A375 (cell line): ENCODE measurements at places on chromosomes 1 and 21. TPM values are rescaled to one million over a fixed set of nuclear protein-coding genes. Genes with fewer than 3 reads are reported as not detected.

Gene KRTAP8-1
- not detected in 2 replicates for total RNA-seq

Gene KCNH1
- total RNA-seq: 2.0 and 2.8 TPM in 2 replicates

Gene ASTN1
- 1.7 and 3.0 TPM in 2 replicates for total RNA-seq

Gene IGSF3
- 34.2 and 40.2 TPM in 2 replicates for total RNA-seq

Gene ITLN1
- not detected in 2 replicates for total RNA-seq

Gene PDZK1
- total RNA-seq: 0.49 and 1.2 TPM in 2 replicates

Gene ST6GALNAC5
- total RNA-seq: 0.38 and 2.3 TPM in 2 replicates

Gene PFDN2
- total RNA-seq: 405 and 434 TPM in 2 replicates

Gene PADI6
- not detected in 2 replicates for total RNA-seq

Gene ZNF670
- 2.3 and 3.5 TPM in 2 replicates for total RNA-seq

Gene OLFML2B
- 0.16 and 0.34 TPM in 2 replicates for total RNA-seq

Gene SPRR1B
- total RNA-seq: not detected in 2 replicates

Gene FCGR2B
- 0.48 TPM in 1 of 2 replicates, not detected in the other for total RNA-seq

Gene EBNA1BP2
- 322 and 328 TPM in 2 replicates for total RNA-seq

Gene EPHB2
- total RNA-seq: 8.0 and 8.2 TPM in 2 replicates

Gene ALX3
- not detected in 2 replicates for total RNA-seq

Gene GSTM2
- total RNA-seq: 2.9 and 5.3 TPM in 2 replicates

Gene AKNAD1
- total RNA-seq: 1.2 and 1.7 TPM in 2 replicates

Gene NDUFS5
- total RNA-seq: 641 and 700 TPM in 2 replicates

Gene VTCN1
- 0.19 TPM in 1 of 2 replicates, not detected in the other for total RNA-seq

Gene SLC45A1
- total RNA-seq: 0.57 and 0.85 TPM in 2 replicates

Gene SGIP1
- 0.60 TPM in 1 of 2 replicates, not detected in the other for total RNA-seq

Gene ZNF593OS
- total RNA-seq: 0.41 TPM in 1 of 2 replicates, not detected in the other

Gene OR6K6
- total RNA-seq: not detected in 2 replicates

Gene LHX8
- 1.3 and 2.3 TPM in 2 replicates for total RNA-seq

Gene CD53
- total RNA-seq: not detected in 2 replicates

Gene MAP3K21
- 7.9 and 8.6 TPM in 2 replicates for total RNA-seq

Gene LINGO4
- not detected in 2 replicates for total RNA-seq

Gene PEAR1
- 0.49 and 1.7 TPM in 2 replicates for total RNA-seq

Gene EDARADD
- 0.13 and 1.2 TPM in 2 replicates for total RNA-seq

Gene ZBTB8A
- total RNA-seq: 1.5 TPM in 2 replicates

Gene ZNF678
- total RNA-seq: 8.4 and 9.8 TPM in 2 replicates

Gene FALEC
- 2.6 TPM in 1 of 2 replicates, not detected in the other for total RNA-seq

Gene SLFNL1
- 0.21 TPM in 1 of 2 replicates, not detected in the other for total RNA-seq

Gene MCOLN3
- total RNA-seq: 2.6 and 2.7 TPM in 2 replicates

Gene FAM110D
- total RNA-seq: 0.03 TPM in 1 of 2 replicates, not detected in the other

Gene TRIM67
- under 0.01 TPM in 1 of 2 replicates, not detected in the other for total RNA-seq

Gene EXTL1
- total RNA-seq: 12.3 and 17.5 TPM in 2 replicates
